ENCODE measurements at places on chromosomes 12 and 14. TPM values are rescaled to one million over a fixed set of nuclear protein-coding genes. Genes with fewer than 3 reads are reported as not detected.

DNA sequence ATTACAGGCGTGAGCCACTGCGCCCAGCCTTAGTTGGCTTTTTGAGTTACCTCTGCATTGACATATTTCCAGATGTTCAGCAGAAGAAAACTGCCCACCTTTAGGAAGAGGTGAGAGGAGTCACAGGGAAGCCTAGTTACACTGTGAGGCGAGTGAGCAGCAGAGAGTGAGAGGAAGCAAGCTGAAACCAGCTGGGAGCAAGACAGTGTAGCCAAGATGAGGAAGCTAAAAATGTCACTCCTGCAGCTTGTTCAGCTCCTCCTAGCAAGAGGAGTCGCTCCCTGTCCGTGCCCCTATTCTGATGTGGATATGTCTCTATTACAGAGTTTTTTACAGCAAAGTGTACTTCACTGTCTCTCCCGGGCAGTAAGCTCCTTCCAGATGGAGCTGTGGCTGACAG lies 127.6 kb downstream of the GXYLT1 start:
- no peaks in the 10 kb centered on the region for H3K36me3 ChIP-seq
- H3K27me3 ChIP-seq: no peaks in the 10 kb centered on the region
- no peak overlapping the region for H3K27ac ChIP-seq
- DNase-seq: no peak

GRCh38 chr14:94062344-94062940 lies 18.6 kb downstream of the DDX24 start:
- peaks cover 49% of the 10 kb centered on the region for H3K36me3 ChIP-seq
- peaks cover 18% of the 10 kb centered on the region for H3K4me1 ChIP-seq
- DNase-seq: no peak
- peak overlapping the region; percentile 58 for H3K27ac ChIP-seq

GRCh38 chr14:28375295-28375694 lies 391.3 kb upstream of the FOXG1 start:
- no peak overlapping the region for H3K27ac ChIP-seq
- no peak for DNase-seq
- no peak overlapping the region for H3K4me3 ChIP-seq

- H3K27me3 ChIP-seq: peaks cover 3% of the 10 kb centered on the region
- DNase-seq: peak; percentile 41
- H3K4me3 ChIP-seq: no peak overlapping the region
- peaks cover 6% of the 10 kb centered on the region for H3K4me1 ChIP-seq
- no peaks in the 10 kb centered on the region for H3K36me3 ChIP-seq
These were observed 41.8 kb upstream of the CORO1C start for GRCh38 chr12:108772891-108773797.

GRCh38 chr12:67784831-67785230 lies 136.3 kb downstream of the DYRK2 start:
- H3K36me3 ChIP-seq: no peaks in the 10 kb centered on the region
- no peaks in the 10 kb centered on the region for H3K27me3 ChIP-seq
- H3K4me1 ChIP-seq: no peaks in the 10 kb centered on the region
- H3K4me3 ChIP-seq: no peak overlapping the region
- DNase-seq: no peak
- H3K27ac ChIP-seq: no peak overlapping the region

DNA sequence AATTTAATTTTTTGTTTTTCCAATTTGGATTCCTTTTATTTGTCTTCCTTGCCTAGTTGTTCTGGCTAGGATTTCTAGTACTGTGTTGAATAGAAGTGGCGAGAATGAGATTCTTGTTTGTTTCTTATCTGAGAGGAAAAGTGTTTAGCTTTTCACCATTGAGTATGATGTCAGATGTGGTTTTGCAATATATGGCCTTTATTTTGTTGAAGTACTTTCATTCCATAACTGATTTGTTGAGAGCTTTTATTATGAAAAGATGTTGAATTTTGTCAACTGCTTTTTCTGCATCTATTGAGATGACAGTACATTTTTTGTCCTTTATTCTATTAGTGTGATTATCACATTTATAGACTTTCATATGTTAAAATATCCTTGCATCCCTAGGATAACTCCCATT lies 462.0 kb downstream of the CCDC91 start:
- no peak overlapping the region for H3K27ac ChIP-seq
- no peaks in the 10 kb centered on the region for H3K36me3 ChIP-seq
- DNase-seq: no peak

DNA sequence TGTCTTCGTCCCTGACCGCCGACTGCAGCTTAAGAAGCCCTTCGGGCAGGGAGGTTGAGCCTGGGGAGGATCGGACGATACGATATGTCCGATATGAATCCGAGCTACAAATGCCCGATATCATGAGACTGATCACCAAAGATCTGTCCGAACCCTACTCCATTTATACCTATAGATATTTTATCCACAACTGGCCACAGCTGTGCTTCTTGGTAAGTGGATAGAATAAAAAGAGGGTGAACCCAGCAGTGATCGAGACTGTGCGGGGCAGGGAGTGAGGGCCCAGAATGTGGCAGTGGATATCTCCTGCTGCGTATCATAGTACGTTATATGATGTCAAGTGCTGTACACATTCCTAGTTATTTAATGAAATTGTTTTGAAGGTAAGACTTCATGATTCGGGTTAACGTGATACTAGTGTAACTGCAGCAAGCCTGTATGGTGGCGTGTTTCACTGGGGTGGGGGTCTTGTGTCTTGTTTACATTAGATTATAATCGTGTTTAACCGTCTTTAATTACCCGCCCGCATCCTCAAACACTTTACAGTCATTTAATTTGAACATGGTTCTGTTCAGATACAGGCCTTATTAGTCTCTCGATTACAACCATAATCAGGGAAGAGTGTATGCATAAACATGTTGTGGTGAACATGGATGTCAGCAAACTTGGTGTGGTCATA lies 1.3 kb downstream of the NAA30 start:
- H3K4me3 ChIP-seq: peak overlapping the region; percentile 86
- peaks cover 9% of the 10 kb centered on the region for H3K4me1 ChIP-seq
- no peaks in the 10 kb centered on the region for H3K36me3 ChIP-seq
- peak overlapping the region; percentile 47 for H3K27ac ChIP-seq
- H3K27me3 ChIP-seq: no peaks in the 10 kb centered on the region
- DNase-seq: no peak

GRCh38 chr14:22572562-22573058 lies 16.4 kb downstream of the DAD1 start:
- peak; percentile 92 for DNase-seq
- H3K4me3 ChIP-seq: no peak overlapping the region
- peaks cover 14% of the 10 kb centered on the region for H3K4me1 ChIP-seq
- H3K36me3 ChIP-seq: peaks cover 62% of the 10 kb centered on the region
- H3K27me3 ChIP-seq: no peaks in the 10 kb centered on the region

DNA sequence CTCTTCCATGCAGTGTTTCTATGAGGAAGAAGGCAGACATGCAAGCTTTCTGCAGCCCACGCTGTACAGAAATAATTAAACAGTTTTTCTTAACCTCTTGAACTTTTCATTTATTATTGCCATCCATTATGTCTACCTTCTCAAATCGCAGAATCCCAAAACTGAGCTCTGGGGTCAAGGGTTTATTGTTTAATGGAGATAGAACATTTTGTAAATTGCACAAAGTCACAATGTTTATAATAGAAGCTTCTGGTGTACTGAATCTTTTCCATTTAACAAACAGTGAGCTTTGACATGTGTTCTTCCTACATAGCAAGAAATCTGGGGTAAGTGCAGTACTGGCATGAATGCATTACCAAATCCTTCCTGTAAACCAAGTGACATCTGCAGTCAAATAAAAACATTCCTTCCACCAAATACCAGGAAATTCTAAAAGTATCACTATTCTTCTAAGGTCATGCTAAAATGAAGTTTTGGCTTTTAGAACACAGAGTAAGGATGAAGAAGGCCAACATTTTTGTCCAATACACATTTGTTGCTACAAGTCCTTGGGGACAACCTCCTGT lies 385.3 kb upstream of the DDHD1 start:
- H3K27me3 ChIP-seq: no peaks in the 10 kb centered on the region
- no peak overlapping the region for H3K27ac ChIP-seq
- no peaks in the 10 kb centered on the region for H3K36me3 ChIP-seq
- H3K4me3 ChIP-seq: no peak overlapping the region
- DNase-seq: no peak

GRCh38 chr14:98101323-98101722 lies 1170.7 kb downstream of the BCL11B start:
- no peaks in the 10 kb centered on the region for H3K36me3 ChIP-seq
- H3K27me3 ChIP-seq: no peaks in the 10 kb centered on the region
- H3K4me1 ChIP-seq: no peaks in the 10 kb centered on the region
- no peak overlapping the region for H3K27ac ChIP-seq
- H3K4me3 ChIP-seq: no peak overlapping the region

SLC2A3 gene
- 143 TPM for total RNA-seq

NINJ2 gene
- 5.8 TPM for total RNA-seq

Measured in osteoblast (primary cell).